ENCODE measurements at places on chromosomes 1 and 21.

DNA sequence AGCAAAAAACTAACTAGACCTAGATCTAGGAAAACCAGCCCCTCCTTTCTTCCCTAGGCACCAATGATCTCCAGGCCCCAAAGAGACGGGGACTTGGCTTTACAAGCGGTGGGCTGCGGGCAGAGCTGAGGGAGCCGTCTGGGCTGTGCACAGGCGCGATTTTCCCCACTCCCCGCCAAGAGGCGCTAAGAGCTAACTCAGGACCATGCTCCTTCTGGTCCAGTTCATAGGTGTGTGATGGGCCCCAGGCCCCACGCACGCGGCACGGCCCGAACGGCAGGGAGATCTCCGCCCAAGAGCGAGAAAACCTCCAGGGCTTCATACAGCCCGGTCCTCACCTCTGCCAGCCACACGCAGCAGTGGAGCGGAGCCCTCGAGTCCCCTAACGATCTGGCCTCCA is 7.5 kb upstream of the GPR153 start:
- no peaks in the 10 kb centered on the region for H3K27me3 ChIP-seq
- no peak for DNase-seq
- no peak overlapping the region for H3K27ac ChIP-seq
- no peaks in the 10 kb centered on the region for H3K36me3 ChIP-seq

DNA sequence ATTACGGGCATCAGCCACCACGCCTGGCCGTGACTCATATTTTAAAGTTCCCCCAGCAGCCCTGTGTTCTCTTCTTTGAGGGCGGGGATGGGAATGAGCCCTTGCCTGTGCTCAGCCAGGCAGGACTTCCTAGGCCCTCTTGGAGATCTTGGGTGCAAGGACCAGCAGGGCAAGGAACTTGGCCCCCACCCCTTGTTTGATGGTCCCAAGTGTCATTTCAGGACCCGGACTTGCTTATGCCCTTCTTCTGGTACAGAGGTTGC is 9.3 kb downstream of the RASSF5 start:
- H3K27me3 ChIP-seq, result no peaks in the 10 kb centered on the region
- H3K4me3 ChIP-seq, result no peak overlapping the region
- no peak overlapping the region for H3K27ac ChIP-seq
- H3K36me3 ChIP-seq, result no peaks in the 10 kb centered on the region
- DNase-seq, result no peak
- peaks cover 59% of the 10 kb centered on the region for H3K4me1 ChIP-seq

DNA sequence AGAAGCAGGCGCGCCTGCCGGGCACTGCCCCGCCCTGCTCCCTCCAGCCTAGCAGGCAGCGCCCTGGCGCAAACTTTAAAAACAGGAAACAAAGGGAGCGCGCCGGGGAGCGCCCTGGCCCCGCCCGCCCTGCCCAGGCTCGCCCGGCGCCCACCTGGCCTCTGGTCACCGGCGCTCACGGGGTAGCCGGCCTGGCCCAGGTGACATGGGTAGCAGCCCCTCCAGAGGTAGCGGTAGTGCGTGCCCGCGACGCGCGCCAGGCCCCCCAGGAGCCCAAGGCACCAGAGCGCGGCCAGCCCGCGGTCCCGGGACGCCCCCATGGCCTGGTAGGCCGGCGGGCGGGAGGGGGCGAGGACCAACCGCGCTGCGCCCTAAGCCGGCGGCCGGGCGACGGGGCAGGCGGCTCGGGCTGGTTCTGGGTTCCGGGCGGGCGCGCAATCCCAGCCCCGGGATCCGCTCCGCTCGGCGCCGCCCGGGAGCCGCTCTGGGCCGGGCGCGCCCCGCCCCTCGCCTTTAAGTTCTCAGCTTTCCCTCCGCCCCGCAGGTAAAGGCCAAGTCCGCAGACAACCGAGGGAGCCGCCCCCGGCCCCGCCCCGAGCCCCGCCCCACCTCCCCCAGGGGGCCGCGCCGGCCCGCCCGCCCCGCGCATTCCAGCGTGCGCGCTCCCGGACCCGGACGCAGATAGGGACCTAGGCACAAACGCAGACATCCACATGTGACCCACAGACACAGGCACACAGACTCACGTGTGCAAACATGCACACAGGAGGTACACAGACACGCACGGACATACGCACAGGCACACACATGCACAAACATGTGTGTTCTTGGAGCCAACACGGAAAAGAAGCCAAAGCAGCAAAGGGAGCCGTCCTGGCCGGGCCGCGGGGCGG is 76.7 kb downstream of the ARHGEF16 start:
- H3K36me3 ChIP-seq, result no peaks in the 10 kb centered on the region
- peak overlapping the region; percentile 69 for H3K4me3 ChIP-seq
- peak; percentile 81 for DNase-seq
- H3K27me3 ChIP-seq, result no peaks in the 10 kb centered on the region
- H3K27ac ChIP-seq, result peak overlapping the region; percentile 67

- no peak for DNase-seq
- no peak overlapping the region for H3K4me3 ChIP-seq
- H3K4me1 ChIP-seq, result peaks cover 11% of the 10 kb centered on the region
- peak overlapping the region; percentile 93 for H3K27ac ChIP-seq
- no peaks in the 10 kb centered on the region for H3K36me3 ChIP-seq
- no peaks in the 10 kb centered on the region for H3K27me3 ChIP-seq
These were observed 33.3 kb downstream of the COQ8A start for GRCh38 chr1:226973371-226973897.

- no peak for DNase-seq
- H3K36me3 ChIP-seq, result no peaks in the 10 kb centered on the region
- no peak overlapping the region for H3K27ac ChIP-seq
- no peak overlapping the region for H3K4me3 ChIP-seq
- no peaks in the 10 kb centered on the region for H3K27me3 ChIP-seq
These were observed 37.6 kb downstream of the MRPL39 start for GRCh38 chr21:25569711-25570110.

GRCh38 chr1:86416343-86416742 is 7.6 kb upstream of the CLCA2 start:
- H3K27me3 ChIP-seq, result no peaks in the 10 kb centered on the region
- no peak overlapping the region for H3K4me3 ChIP-seq
- H3K36me3 ChIP-seq, result no peaks in the 10 kb centered on the region
- no peak overlapping the region for H3K27ac ChIP-seq
- no peaks in the 10 kb centered on the region for H3K4me1 ChIP-seq

- H3K36me3 ChIP-seq, result no peaks in the 10 kb centered on the region
- H3K4me3 ChIP-seq, result no peak overlapping the region
- no peak overlapping the region for H3K27ac ChIP-seq
- no peak for DNase-seq
- H3K4me1 ChIP-seq, result no peaks in the 10 kb centered on the region
These were observed 121.7 kb downstream of the DMRTB1 start for GRCh38 chr1:53580739-53581475.

DNA sequence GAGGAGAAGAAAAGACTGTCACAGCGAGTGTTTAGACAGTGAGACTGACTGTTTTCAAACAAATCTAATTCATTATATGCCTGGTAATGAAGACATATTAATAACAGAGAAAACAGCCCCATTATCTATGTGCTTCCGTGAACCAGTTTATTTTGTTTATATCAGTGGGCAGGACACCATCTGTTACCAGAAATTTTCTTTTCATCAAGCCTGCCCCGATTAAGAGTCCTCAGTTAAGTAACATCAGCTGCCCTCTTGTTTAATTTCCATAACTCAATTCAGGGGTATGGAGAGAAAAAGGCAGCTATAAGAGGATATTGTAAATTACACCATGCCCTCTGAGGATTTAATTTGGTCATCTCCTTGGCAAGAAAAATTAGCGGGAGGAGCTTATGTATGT is 94.0 kb downstream of the TMEM200B start:
- H3K4me1 ChIP-seq, result no peaks in the 10 kb centered on the region
- no peaks in the 10 kb centered on the region for H3K36me3 ChIP-seq
- DNase-seq, result no peak
- no peak overlapping the region for H3K4me3 ChIP-seq

- H3K27ac ChIP-seq, result no peak overlapping the region
- H3K27me3 ChIP-seq, result no peaks in the 10 kb centered on the region
- no peak overlapping the region for H3K4me3 ChIP-seq
- DNase-seq, result no peak
- H3K4me1 ChIP-seq, result no peaks in the 10 kb centered on the region
These were observed 23.6 kb downstream of the HTR6 start for GRCh38 chr1:19688041-19688842.

- no peaks in the 10 kb centered on the region for H3K27me3 ChIP-seq
- H3K4me3 ChIP-seq, result no peak overlapping the region
- peak; percentile 40 for DNase-seq
These were observed 63.5 kb downstream of the AGPAT3 start for GRCh38 chr21:43928222-43929125.

GRCh38 chr1:192549937-192550336 is 25.6 kb upstream of the RGS1 start:
- DNase-seq, result no peak
- no peak overlapping the region for H3K27ac ChIP-seq
- no peak overlapping the region for H3K4me3 ChIP-seq
- H3K36me3 ChIP-seq, result no peaks in the 10 kb centered on the region
- no peaks in the 10 kb centered on the region for H3K27me3 ChIP-seq

DNA sequence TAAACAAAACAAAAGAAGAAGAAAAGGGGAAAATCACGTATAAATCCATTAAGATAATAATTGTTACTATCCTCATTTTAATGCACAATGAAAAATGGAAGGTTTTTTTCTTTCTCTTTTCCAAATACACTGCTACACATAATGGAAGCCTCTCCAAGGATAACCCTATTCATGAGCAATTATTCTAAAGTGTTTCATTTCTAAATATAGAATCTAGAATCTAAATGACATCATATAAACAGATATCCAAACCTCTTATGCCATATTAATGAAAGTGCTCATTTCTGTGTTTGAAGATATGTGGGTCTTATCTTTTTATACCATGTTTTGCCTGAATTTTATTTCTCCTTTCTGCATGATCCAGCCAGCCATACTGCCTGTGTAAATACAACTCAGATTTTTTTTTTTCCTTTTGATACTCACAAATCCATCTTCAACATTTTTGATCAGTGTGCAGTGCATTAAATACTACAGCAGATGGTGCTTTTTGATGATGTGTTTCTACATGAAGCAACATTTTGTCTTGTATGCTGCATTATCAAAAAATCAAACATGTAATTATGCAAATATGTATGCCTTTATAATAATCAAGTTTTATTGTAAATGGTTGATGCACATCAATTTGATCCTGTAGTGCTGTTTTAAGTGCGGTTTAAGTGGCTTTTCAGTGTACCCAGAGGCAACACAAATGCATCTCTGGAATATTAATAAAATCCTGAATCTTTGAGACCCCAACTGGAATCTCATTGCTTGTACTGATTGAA is 625.6 kb upstream of the PTBP2 start:
- no peak overlapping the region for H3K4me3 ChIP-seq
- H3K27me3 ChIP-seq, result no peaks in the 10 kb centered on the region
- H3K36me3 ChIP-seq, result no peaks in the 10 kb centered on the region
- no peak overlapping the region for H3K27ac ChIP-seq
- DNase-seq, result no peak
